Tongue (tissue), 3 donors: ENCODE measurements at places on chromosomes 5 and 9. TPM values are rescaled to one million over a fixed set of nuclear protein-coding genes. Genes with fewer than 3 reads are reported as not detected.

HBEGF gene
- total RNA-seq: 18.6 TPM

DNA sequence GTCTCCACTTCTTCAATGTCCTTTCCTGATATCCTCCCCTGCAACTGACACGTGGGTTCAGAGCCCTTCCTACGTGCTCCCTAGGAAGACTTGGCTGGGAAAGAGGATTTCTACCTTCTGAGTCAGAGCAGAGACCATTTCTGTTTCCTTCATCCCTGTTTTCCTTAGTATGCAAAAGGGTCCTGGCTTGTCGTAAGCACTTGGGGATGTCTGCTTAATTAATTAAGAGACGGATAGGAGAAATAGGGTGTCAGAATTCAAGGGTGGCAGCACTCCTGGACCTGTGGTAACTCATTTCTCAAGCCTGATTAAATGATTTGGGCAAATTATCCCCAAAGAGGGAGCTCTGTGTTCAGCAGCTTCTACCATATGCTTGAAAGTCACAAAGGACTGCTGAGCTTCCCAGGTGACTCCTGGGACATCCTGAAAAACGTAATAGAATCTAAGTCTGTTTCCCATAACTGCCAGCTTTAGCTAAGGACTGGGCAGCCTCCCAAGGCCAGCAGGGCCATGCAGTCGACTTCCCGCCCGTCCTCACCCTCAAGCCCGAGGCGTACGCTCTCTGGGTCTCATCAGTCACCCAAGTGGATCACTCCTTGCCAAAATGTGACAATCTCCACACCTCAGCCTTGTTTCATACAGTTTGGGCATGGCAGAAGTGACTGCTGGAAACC lies 20.5 kb downstream of the ABCA1 start:
- DNase-seq: no peak

- no peak for DNase-seq
Measured at GRCh38 chr5:151408591-151409230, 38.7 kb upstream of the SLC36A1 start.

GRCh38 chr5:154481584-154482381 lies 3.8 kb upstream of the HAND1 start:
- no peak for DNase-seq
